ENCODE measurements at places on chromosomes 7 and 10.

GRCh38 chr10:76051007-76051936 is 619.8 kb downstream of the LRMDA start:
- no peak for DNase-seq

GRCh38 chr10:2985729-2986232 is 81.6 kb upstream of the PFKP start:
- no peak for DNase-seq

DNA sequence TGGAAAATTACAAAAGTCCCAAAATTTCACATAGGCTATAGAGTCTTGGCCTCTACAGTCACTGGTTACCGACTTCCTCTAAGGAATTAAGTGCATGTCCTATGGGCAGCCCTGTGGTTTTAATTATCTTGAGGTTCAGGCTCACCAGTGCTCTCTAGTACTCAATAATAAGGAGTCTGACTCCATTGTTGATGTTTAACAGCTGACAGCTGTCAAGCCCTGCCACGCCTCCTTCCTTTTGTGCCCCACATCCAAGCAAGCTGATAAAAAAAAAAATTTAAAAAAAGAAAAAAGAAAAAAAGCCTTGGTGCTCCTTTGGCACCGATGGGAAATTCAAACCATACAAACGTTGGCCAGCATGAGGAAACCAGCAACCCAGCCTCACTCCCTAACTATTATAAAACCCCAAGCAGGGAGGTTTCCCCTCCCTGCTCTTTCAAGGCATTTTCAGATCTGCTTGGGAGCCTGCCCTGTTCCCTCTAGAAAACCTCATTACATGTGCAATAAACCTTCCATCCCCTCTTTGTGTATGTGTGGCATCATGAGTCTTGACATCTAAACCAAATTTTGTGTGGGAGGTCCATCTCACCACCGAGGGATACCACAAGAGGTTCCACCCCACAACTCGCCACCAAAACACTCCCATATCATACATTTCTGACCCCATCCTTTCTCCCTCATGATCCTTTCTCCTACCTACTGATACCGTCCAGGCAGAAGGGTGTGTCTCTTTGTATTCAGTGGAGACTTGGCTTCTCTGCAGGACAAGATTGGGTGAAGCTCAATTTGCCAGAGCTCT is 70.9 kb upstream of the CCDC71L start:
- DNase-seq = no peak

GRCh38 chr10:44689368-44689767 is 221.8 kb upstream of the TMEM72 start:
- no peak for DNase-seq

DNA sequence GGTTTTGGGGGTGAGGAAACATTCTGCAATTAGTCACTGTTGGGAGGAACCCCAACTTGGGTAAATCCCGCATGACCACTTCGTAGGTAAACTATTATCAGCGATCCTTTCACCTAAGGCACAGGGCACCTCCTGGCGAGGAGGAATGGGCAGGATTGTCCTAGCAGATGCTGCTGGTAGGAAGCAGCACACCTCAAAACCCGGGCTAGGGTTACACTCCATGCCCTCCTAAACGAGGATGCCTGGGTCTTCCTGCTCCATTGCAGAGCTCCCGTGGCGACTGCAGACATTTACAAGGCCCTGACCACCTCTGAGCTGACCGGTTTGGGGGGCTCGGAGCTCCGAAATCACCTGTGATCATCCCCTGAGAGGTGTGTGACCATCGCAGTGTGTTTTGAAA is 92.3 kb downstream of the FAM171A1 start:
- DNase-seq = no peak

DNA sequence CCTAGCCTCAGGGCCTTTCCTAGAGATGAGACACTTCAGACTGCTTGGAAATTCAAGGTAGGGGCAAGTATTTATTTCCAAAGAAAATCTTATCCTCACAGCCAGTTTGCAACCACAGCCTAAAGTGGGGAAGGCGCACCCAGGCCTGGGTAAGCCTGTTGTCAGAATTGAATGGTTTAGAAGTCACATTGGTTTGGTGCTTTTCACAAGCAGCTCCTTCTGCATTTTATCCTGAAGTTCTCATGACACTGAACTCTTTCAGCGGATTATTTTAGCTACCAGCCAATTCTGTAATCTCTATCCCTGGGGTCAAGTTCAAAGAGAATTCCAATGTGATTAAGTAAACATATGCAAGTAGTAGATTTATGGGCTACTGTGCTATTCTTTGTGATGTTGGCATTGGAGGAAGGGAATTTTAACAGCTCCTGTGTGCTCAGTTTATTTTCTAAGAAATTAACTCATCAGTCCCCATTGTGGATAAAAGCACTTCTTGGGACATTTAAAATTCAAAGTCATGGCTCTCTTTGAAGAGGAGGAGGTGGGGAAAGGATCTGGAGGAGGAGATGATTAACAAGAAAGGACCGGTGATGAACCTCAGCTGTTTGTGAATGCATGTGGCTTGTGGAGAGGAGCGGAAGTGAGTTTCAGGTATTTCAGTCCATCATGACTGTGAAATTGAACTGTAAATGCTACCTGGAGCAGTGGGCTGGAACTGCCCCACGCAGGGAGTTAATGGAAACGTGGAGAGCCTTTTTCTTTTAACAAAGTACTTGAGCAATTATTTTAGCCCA is 90.2 kb upstream of the CACUL1 start:
- DNase-seq = no peak

Measured in posterior cingulate gyrus (tissue), 11 donors.